ENCODE measurements at places on chromosomes 7 and 10. TPM values are rescaled to one million over a fixed set of nuclear protein-coding genes. Genes with fewer than 3 reads are reported as not detected.

The GTPBP4 gene
- 71.1 TPM for total RNA-seq

GRCh38 chr7:124697746-124698145 lies 67.8 kb downstream of the GPR37 start:
- DNase-seq = no peak

DNA sequence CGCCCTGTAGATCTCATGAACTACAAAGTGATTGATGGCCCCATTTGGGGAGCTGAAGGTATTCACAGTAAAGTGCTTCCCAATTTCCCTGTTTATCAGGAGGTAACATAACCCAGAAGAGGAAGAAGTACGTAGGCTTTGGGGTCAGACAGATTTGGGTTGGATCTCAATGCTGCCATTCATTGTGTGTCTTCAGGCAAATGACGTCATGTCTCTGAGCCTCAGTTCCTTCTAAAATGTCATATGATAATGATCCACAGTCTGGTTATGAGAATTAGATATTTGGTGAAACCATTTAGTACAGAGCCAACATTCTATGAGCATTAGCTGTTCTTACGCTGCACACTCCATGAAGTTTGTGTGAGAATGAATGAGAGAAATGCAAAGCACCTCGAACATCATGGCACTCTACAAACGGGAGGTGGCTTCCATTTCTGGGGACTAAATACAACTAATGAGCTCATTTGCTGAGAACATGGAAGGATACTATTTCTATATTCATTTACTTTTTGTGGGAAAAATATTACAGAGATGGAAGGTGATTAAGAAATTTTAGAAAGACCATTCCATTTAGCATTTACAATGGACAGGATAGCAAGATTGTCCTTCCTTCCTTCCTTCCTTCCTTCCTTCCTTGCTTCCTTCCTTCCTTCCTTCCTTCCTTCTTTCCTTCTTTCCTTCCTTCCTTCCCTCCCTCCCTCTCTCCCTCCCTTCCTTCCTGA lies 13.8 kb upstream of the JCAD start:
- peak; percentile 39 for DNase-seq

GRCh38 chr10:3411044-3411443 lies 238.5 kb upstream of the PITRM1 start:
- no peak for DNase-seq

DNA sequence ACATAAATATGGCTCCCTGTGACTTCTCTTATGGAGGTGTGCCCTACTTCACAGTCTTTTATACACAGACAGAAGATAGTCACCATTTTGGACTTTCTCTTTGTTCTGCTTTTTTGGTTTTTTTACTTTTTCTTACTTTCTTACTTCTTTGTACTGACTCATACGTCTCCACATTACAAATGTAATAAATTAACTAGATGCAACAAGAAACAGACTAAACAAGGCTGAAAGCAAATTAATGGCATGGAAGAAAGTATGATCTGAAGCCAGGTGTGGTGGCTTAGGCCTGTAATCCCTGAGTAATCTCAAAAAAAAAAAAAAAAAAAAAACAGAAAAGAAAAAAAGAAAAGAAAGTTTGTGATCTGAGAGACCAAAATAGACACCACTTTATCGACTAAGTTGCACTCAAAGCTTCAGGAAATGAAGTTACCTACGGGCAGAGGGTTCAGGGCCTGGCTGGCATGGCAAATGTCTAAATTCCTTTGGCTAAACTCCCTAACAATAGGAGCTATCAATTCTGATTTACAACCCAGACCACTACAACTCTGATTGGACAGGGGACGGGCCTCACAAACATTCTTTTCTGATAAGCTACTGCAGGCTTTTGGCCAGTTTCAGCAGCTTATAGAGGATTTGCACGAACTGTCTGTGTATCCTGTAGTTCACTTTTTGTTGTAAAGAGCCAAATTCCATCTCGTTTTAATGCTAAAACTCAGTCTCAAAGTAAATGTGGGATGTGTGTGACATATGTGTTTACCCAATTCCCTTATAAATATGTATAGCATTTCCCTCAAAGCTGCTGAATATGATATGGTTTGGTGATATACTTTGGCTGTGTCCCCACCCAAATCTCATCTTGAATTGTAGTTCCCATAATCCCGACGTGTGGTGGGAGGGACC lies 129.1 kb downstream of the SEPTIN14 start:
- no peak for DNase-seq

DNA sequence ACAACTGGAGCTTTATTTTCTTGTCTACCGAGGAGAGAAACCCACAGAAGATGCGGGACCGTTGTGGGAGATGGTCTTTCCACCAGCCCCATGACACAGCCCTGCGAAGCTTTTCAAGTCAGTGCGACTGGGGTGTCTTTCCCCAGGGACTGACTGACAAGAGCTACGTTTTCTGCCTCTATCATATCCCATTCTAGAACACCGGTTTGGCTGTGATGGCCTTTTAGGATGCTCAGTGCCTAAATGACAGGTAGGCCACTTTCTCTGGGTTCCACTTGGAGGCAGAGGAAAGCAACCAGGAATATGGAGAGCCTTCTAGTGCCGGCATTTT lies 16.9 kb downstream of the SLC13A4 start:
- no peak for DNase-seq

DNA sequence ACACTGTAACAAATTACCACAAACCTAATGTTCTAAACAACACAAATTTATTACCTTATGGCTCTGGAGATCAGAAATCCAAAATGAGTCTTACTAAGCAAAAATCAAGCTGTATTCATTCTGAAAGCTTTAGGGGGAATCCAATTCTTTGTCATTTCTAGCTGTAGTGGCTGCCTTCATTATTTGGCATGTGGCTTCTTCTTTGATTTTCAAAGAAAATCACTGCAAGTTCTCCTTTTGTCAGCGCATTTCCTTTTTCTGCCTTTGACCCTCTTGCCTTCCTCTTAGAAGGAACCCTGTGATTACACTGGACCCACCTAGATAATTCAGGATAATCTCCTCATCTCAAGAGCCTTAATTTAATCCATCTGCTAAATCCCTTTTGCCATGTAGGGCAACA lies 36.9 kb downstream of the ZPBP start:
- DNase-seq = no peak

The PKD2L1 gene
- not detected for total RNA-seq

The TNS3 gene
- 63.4 TPM for total RNA-seq

- no peak for DNase-seq
These were observed 91.9 kb downstream of the GPAM start for GRCh38 chr10:112091703-112092102.

DNA sequence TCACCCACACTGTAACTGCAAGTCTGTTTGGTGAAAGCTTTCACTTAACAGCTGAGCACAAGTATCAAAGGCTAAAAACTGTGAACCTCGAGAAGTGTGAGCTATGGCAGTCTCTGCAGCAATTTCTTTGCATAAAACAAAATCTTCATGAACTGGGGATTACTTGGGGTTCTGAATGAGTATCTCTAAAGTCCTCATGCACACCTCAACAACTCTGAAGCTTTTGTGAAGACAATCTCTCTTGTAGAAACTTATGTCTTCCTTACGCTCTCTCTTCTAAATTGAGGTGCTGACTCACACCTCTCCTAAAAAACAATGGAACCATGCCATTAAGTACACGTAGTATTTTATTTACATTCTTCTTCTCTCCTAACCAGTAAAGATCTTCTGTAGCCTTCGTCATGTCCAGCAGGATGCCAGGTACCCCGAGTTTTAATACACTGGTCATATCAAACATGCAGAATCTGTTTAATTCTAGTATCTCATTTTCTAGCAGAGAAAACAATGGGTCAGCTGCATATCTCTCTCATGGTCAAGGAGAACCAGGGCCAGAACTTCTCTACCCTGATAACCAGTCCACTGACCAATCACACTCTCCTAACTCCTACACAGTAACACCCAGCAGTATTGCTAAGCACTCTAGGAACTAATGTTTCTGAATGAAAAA lies 76.9 kb downstream of the UBE2H start:
- DNase-seq = no peak

GRCh38 chr7:57198801-57199200 lies 66.6 kb upstream of the ZNF479 start:
- DNase-seq = no peak
